ENCODE measurements at places on chromosomes 13 and 19.

GRCh38 chr19:44792281-44792680 is 14.6 kb downstream of the CBLC start:
- DNase-seq, result no peak

GRCh38 chr13:31001647-31002046 is 69.2 kb downstream of the TEX26 start:
- no peak for DNase-seq

GRCh38 chr13:110302997-110303396 is 4.0 kb downstream of the COL4A1 start:
- DNase-seq, result no peak

DNA sequence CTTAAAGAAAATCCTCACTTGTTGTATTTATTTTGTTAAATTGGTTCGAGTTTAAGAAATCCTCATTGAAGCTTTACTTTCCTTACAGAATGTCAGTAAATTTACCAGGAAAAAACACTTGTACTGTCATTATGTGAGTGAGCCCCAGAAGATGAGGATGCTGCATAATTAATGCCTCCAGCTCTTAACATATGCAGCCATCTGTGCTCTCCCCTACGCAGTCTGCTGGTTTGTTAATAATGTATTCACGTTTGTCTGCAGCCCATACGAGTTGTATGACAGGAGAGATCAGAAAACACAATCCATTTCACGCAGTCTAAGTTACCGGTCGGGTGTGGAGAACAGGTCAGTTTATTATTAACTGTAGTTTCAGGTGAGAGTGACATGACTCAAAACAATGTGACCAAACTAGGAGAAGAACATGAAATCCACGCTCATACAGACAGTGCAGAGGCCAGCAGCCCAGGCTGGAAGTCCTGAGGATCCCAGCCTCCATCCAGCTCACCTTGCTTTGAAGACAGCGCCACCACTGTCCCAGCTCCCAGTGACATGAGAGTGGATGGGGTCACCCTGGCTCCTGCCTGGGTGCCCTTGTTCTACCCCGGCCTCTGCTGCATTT is 19.8 kb upstream of the ATP11A start:
- no peak for DNase-seq

DNA sequence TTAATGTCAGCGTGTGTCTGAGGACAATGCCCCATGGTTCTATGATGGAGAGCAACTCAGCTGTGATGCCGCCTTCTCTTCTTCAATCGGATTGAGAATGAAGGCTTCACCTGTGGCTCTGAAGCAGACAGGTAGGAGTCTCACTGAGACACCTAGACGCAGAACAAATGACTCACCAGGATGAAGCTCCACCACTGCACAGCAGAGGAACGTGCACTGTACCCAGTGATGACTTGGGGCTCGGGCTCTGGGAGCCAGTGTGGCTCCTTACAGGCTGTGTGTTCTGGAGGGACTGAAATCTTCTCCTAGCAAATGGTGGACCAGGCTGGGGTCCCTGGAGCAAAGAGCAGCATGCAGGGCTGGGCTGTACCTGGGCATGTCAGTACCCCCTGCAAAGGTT is 44.0 kb downstream of the CCDC70 start:
- DNase-seq, result no peak

GRCh38 chr13:75876142-75877050 is 240.3 kb downstream of the LMO7 start:
- peak; percentile 7 for DNase-seq

All from stimulated activated CD8-positive, alpha-beta memory T cell treated with anti-CD3 and anti-CD28 coated beads, Interleukin-15, amount 100 ng/mL, for 4 hours (primary cell).